Progenitor cell of endocrine pancreas (in vitro differentiated cells): ENCODE measurements at places on chromosomes 16 and 17.

GRCh38 chr16:77399066-77399465 lies 35.8 kb downstream of the ADAMTS18 start:
- H3K4me3 ChIP-seq: no peak overlapping the region
- no peaks in the 10 kb centered on the region for H3K36me3 ChIP-seq
- peaks cover 6% of the 10 kb centered on the region for H3K4me1 ChIP-seq
- H3K27me3 ChIP-seq: peaks cover 2% of the 10 kb centered on the region
- H3K27ac ChIP-seq: no peak overlapping the region
- no peak for DNase-seq

DNA sequence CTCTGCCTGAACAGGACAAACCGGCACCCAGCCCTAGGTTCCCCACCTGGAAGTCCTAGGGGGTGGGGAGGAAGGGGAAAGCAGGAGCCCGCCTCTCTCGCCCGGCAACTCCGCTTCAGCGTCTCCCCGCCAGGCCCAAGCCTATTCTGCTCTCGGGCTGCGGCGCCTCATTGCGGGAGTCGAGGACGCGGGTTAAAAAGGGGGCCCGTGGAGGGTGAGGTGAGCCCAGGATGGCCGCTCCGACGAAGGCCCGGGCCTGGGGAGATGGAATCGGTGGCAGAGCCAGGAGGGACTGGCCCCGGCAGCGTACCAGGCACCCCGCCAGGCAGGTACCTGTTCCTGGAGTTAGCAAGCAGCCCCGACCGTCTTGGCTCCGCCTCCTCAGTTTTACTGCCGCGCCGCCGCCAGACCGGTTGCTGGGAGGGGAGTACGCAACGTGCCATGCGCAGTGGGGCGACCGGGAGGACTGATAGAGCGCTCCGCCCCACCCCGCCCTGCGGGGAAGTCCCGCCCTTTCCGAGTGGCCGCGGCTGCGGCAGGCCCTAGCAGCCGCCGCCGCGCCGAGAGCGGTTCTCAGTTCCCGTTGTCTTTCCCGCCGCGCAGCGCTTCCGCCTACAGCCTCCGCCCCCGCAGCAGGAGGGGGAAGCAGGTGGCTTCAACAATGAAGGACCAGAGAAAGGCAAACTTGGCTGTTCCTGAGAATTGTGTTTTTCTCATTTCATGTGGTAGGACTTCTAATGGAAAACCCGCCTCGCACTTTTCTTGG lies at the start of gene STRADA:
STRADA (minus strand) TSS at position 392 of the 766 bp plus-strand sequence. CDS start 13,430 bp downstream, outside the sequence.
- H3K36me3 ChIP-seq: peaks cover 1% of the 10 kb centered on the region
- peak within 1 kb of the TSS; percentile 98 for H3K4me3 ChIP-seq
- peak; percentile 96 for DNase-seq
- H3K27me3 ChIP-seq: no peaks in the 10 kb centered on the region

GRCh38 chr17:73357318-73357717 lies 45.5 kb upstream of the CDC42EP4 start:
- H3K36me3 ChIP-seq: no peaks in the 10 kb centered on the region
- H3K27me3 ChIP-seq: no peaks in the 10 kb centered on the region
- H3K4me3 ChIP-seq: no peak overlapping the region
- H3K27ac ChIP-seq: no peak overlapping the region
- DNase-seq: no peak

DNA sequence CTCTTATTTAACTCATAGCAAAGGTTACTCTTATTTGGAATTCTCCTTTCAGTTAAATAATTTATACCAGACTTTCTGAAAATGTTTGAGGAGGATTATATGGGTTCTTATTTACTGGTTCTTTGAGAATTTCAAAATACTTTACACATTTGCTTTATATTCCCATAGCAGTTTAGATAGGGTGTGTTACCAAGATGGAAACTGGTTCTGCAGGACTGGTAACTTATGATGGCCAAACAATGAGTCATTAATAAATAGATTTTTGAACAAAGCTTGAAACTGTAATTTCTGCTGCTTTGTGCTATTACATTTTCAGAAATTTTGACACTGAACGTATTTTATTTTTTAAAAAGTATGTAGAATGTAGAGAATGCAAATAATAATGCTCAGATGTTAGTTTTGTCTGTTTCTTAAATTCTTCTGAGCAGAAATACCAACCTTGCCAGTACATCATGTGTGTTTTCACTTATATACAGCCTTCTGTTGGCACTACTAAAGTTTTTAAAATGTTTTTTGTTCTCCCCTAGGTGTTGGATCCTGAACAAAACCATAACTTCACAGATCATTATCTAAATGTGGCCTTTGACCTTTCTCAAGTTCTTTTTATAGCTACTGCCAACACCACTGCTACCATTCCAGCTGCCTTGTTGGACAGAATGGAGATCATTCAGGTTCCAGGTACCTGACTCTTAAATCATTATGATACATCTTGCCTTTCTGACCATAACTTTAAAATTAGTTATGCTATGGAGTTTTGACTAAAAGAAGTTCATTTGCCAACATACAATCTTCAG lies 48.3 kb upstream of the ABCC11 start:
- H3K4me1 ChIP-seq: peaks cover 22% of the 10 kb centered on the region
- no peak for DNase-seq
- no peak overlapping the region for H3K27ac ChIP-seq
- H3K4me3 ChIP-seq: no peak overlapping the region
- H3K36me3 ChIP-seq: peaks cover 18% of the 10 kb centered on the region
- no peaks in the 10 kb centered on the region for H3K27me3 ChIP-seq

DNA sequence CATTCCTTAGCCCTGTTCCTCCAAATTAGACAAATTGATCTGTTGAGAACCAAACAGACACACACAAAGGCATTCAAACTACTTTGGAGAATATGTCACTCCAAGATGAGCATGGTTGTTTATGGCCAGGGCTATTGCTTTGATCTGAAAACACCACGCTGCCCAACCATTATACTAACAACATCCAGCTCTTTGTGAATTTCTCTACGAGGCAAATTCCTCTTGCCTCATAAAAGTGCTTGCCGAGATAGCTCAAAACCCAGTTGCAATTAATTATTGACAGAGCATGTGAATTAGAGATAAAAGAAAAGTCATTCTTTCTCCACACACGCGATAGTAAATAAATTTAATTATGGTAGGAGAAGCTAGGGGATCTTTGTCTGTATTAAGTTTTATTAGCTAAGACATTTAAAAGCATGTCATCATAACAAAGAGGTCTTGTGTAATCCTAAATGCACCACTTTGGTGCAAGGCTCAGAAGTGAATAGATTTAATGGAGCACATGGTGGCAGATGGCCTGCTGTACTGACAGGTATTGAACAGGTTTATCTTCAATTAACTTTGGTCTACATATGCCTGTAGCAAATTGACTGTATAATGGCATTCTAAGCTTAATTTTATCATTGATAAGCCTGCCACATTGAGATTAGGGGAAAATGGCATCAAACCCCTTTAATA lies 441.8 kb downstream of the HS3ST4 start:
- DNase-seq: no peak
- peaks cover 11% of the 10 kb centered on the region for H3K4me1 ChIP-seq
- no peak overlapping the region for H3K27ac ChIP-seq
- no peak overlapping the region for H3K4me3 ChIP-seq

DNA sequence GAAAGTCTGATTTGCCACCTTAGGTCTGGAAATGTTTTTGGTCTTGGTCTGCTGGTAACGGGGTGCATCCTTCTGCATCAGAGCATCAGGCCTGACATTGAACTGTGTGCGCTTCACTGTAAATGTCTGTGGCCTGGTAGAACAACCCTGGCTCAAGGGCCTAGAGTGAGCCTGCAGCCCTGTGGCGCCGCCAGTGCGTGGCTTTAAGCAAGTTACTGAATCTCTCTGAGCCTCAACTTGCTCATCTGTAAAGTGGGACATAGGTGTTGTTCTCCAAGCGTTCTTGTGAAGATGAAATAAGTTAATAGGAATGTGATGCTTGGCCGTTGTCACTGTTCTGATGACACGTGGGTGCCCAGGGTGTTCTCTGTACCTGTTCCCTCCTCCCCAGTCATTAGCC lies 127.6 kb upstream of the CIBAR2 start:
- no peak for DNase-seq
- no peaks in the 10 kb centered on the region for H3K36me3 ChIP-seq
- peaks cover 13% of the 10 kb centered on the region for H3K27me3 ChIP-seq

DNA sequence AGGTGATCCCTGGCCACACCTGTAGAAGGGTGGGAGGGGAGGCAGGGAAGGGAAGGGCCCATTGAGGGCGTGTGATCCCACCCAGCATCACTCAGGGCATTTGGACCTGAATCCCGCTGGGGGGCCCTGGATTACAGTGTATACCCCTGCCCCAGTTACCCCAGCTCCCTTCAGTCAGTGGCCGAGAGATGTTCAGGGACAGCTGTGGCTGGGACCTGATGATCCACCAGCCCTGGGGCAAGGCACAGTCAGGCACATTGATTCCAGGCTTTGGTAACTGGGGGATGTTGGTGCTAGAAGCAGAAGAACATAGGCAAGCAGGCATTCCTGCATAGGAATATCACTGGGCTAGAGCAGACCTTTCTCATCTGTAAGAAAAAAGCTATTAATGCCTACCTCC lies 170.3 kb downstream of the FOXL1 start:
- H3K4me3 ChIP-seq: no peak overlapping the region
- H3K4me1 ChIP-seq: no peaks in the 10 kb centered on the region
- H3K27me3 ChIP-seq: peaks cover 69% of the 10 kb centered on the region
- H3K36me3 ChIP-seq: no peaks in the 10 kb centered on the region
- no peak for DNase-seq
- no peak overlapping the region for H3K27ac ChIP-seq

DNA sequence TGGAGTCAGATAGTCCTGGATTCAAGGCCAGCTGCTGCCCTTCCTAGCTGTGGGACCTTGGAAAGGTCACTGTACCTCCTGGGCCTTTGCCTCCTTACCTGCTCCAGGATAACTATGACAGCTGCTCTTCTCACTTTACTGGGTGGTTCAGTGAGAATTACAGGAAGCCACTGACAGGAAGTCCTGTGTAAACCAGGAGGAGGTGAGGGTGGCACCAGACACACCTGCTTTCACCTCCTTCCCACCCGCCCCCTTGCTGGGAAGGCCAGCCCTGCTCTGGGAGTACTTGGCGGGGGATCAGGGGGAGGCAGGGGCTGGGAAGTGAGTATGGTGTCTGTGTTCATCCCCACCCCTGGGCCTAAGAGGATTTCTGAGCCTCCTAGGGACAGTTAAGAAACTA lies 42.6 kb downstream of the CPNE2 start:
- H3K27me3 ChIP-seq: peaks cover 20% of the 10 kb centered on the region
- no peak overlapping the region for H3K4me3 ChIP-seq
- no peak overlapping the region for H3K27ac ChIP-seq
- DNase-seq: no peak

DNA sequence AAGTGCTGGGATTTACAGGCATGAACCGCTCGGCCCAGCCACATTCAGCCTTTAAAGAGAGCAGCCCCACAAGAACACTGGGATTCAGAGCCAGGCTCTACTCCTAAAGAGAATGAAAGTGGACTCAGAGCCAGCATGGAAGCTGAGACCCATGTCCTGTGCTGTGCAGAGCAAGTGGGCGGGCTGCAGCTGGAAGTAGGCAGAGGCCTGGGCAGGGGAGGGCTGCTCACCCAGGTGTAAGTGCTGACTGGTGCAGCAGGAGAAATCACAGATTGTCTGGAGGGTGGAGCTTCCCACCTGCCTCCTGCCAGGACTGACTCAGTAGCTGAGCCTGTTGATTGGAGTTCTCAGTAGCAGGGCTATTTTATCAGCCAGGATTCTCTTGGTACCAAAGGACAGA lies 178.7 kb downstream of the KATNIP start:
- H3K4me1 ChIP-seq: no peaks in the 10 kb centered on the region
- no peaks in the 10 kb centered on the region for H3K27me3 ChIP-seq
- no peak for DNase-seq
- no peak overlapping the region for H3K27ac ChIP-seq
- H3K36me3 ChIP-seq: peaks cover 20% of the 10 kb centered on the region

- H3K27ac ChIP-seq: no peak overlapping the region
- H3K4me3 ChIP-seq: no peak overlapping the region
- H3K27me3 ChIP-seq: peaks cover 14% of the 10 kb centered on the region
- H3K36me3 ChIP-seq: no peaks in the 10 kb centered on the region
- H3K4me1 ChIP-seq: no peaks in the 10 kb centered on the region
These were observed 162.6 kb downstream of the SDK2 start for GRCh38 chr17:73481676-73482075.

GRCh38 chr17:28331891-28332420 lies 3.3 kb downstream of the IFT20 start:
- H3K27me3 ChIP-seq: no peaks in the 10 kb centered on the region
- DNase-seq: no peak

GRCh38 chr17:81340607-81341515 lies 45.8 kb upstream of the SLC38A10 start:
- no peak for DNase-seq
- peaks cover 27% of the 10 kb centered on the region for H3K4me1 ChIP-seq
- peaks cover 16% of the 10 kb centered on the region for H3K36me3 ChIP-seq
- H3K4me3 ChIP-seq: peak overlapping the region; percentile 57
